ENCODE measurements at places on chromosomes 1 and 21. TPM values are rescaled to one million over a fixed set of nuclear protein-coding genes. Genes with fewer than 3 reads are reported as not detected.

- DNase-seq = no peak
Measured at GRCh38 chr21:38848187-38848609, 42.5 kb downstream of the ETS2 start.

- peak; percentile 70 for DNase-seq
Measured at GRCh38 chr1:966704-967300, 520 bp downstream of the PLEKHN1 start.

- DNase-seq = no peak
Measured at GRCh38 chr1:30190511-30191153, 532.8 kb downstream of the MATN1 start.

DNA sequence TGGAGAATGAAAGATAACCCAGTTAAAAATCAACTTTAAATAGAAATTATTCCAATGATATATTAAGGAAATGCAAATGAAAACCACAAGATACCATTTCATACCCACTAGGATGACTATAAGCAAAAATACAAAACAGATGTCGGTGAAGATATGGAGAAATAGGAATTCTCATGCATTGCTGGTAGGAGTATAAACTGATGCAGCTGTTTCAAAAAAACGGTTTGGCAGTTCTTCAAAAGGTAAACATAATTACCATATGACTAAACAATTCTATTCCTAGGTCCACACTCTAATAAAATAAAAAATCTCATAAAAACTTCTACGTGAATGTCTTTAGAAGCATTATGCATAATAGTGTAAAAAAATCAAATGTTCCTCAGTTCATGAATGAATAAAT lies 763.3 kb upstream of the BRINP3 start:
- DNase-seq = no peak

DNA sequence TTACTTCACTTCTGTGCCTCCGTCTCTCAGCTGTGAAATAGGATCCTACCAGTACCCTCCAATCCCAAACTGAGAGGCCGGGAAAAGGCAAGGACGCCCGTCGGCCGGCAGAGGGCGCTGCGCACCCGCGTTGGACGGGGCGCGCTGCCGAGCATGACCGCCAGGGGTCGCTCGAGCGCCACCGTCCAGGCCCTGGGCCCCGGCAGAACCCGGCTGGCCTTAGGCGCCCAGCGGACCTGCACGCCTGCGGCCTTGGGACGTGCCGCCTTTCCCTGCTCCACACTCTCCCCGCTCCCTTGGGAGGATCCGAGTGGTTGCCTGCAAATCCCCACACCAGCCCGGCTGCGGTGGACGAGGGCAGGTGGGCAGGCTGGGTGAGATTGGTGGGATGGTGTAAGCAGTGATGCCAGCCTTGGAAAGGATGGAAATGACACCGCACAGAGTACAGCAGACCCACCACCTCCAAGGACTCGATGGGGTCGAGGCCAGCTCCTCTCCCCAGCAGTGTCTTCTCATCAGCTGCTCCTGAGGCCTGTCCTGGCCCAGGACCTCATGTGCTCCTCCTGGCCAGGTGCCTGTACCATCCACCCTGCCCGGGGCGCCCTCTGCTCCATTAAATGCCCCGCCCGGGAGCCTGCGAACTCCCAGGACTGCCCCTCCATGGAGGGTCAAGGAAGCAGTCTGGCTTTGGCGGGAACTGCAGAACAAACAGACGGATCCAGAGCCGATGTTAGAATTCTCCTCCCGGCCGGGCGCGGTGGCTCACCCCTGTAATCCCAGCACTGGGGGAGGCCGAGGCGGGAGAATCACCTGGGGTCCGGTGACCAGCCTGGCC lies 47.4 kb upstream of the LBR start:
- DNase-seq = peak; percentile 86

- no peak for DNase-seq
Measured at GRCh38 chr1:160453443-160453842, 53.1 kb downstream of the VANGL2 start.

DNA sequence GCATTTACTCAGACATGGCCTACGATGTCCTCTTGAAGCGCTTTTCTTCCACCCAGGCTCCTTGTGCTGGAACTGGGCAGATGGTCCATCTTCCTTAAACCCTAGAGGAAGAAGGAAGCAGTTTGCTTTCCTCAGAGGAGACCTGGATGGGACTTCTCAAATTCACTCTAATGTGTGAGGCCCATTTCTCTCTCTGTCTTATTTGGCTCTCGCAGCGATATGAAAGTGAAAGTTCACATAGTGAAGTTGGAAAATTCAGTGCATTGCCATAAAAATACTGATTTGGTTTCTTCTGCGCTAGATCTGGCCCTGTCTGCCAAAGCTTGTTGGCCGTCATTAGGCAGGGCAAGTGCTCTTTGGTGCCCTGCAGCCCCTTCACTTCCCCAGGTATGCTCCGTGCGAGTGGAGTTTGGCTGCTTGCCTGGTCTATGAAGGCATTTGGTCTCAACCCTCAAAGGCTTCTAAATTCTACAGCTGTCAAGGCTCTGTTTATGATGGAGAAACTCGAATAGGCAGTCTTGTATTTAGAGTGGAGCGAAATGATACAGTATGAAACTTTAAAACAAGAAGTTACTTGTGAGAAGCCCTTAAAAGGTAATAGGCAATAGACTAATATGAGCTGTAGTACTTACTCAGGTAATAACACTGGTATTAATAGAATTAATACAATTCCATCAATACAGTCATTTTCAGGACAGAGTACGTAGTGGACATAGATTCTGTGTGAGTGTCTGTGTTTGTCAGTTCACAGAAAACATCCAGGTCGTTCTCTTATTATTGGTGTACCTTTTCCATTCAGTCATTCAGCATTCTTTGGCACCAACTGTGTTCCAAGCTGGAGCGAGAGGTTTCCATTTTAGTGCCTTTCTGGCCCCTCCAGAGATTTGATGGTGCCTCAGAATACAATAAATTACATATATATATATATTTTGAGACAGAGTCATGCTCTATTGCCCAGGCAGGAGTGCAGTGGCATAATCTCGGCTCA lies 20.5 kb downstream of the SZRD1 start:
- no peak for DNase-seq

DNA sequence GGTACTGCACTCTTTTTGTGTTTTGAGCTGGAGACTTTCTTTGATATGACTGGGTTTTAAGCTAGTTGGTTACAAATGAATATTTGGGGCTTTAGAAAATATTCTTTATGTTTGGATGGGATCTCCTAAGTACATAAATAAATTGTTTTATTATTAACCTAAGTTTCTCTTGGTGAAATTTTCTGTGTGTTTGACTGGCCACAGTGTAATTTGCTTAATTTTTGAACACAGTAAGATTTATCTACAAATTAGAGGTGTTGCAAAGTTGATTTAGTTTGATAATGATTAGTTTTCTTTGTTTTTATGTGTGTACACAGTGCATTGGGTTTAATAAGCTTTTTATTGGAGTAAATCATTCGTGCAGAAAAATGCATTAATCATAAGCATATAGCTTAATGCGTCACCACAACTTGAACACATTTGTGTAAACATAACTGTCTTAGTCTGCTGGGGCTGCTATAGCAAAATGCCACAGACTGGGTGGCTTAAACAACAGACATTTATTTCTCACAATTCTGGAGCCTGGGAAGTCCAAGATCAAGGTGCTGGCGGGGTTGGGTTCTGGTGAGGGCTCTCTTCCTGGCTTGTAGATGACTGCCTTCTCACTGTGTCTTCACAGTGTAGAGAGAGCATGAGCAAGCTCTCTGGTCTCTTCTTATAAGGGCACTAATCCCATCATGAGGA lies 17.4 kb upstream of the SLC6A9 start:
- no peak for DNase-seq

GRCh38 chr1:82226186-82226505 lies 425.4 kb downstream of the ADGRL2 start:
- no peak for DNase-seq

The PYHIN1 gene
- not detected for total RNA-seq

The AMY1B gene
- total RNA-seq = not detected

The FCRL6 gene
- total RNA-seq = not detected

The KCND3 gene
- 0.09 TPM for total RNA-seq

The KRTAP19-2 gene
- not detected for total RNA-seq

All from neural progenitor cell (in vitro differentiated cells).